ENCODE measurements at places on chromosomes 4 and X.

DNA sequence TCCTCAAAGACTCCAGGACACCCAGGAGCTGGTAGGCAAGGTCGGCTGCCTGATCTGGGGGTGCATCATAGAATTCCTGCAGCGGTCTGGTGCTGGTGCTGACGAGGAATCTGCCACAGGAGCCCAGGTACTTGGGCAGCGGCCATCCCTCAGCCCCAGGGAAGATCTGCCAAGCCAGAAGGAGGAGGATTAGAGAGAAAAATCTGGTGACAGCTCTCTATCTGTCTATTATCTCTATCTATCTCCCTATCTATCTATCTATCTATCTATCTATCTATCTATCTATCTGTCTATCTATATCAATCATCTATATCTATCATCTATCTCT, 46.7 kb downstream of the DIPK2B start:
- DNase-seq: no peak

GRCh38 chrX:69024161-69024736, 141.0 kb downstream of the PJA1 start:
- DNase-seq: no peak

DNA sequence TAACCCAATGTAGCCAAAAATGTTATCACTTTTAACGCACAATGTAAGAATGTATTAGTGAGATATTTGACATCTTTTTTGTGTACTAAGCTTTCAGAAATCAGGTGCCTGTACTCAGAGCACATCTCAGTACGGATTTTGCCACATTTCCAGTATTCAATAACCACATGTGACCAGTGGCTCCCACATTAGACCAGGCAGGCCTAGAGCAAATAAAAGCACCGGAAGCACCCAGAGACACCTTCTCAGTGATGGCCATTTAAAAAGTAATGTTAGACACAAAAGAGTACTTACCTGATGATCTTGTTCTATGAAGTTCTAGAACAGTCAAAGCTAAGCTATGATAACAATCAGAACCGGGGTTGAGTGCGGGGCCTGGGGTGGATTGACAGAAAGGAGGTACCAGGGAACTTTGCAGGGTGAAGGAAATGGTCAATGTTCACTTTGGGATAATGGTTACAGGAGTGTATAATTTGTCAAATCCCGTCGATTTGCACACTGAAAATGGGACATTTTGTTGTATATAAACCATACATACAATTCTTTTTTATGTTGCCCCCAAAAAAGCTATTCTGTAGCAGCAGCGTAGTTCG, 1.2 kb downstream of the CTPS2 start:
- no peak for DNase-seq

DNA sequence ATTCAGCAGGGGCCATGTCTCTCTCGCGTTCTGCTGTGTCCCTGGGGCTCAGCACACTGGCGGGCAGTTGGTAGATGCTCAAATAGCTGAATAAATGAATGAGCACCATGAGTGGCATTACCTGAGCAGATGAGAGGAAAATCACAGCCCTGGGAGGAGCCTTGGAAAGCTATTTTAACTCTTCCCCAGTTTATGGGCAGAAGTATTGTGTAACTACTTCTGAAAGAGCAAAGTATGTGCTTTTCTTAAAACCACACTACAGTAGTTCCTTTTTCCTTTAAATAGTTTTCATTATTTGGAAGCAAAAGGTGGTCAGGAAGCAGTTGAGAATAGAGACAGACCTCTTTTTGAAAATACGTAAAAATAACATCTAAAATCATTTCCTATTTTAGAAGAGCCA, 3.0 kb upstream of the PLAC1 start:
- no peak for DNase-seq

DNA sequence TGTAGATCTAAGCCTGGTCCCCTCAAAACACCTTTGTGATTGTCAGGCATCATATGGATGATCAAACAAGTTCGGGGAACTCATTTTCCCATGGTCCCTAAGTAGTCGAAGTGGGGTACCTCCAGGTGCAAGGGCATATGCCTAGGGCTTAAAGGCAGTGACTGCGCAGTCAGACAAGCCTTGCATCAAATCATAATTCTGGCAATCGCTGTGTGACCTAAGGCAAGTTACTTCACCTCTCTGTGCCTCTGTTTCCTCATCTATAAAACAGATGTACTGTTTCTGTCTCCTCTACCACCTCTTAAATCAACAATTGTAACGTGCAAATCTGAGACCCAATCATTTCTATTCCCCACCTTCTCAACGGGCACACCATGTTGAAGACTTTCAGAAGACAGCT, 1.8 kb downstream of the CD99L2 start:
- no peak for DNase-seq

Data from iPS DF 6.9 (cell line).